Kidney epithelial cell (primary cell): ENCODE measurements at places on chromosomes 4 and X. TPM values are rescaled to one million over a fixed set of nuclear protein-coding genes. Genes with fewer than 3 reads are reported as not detected.

DNA sequence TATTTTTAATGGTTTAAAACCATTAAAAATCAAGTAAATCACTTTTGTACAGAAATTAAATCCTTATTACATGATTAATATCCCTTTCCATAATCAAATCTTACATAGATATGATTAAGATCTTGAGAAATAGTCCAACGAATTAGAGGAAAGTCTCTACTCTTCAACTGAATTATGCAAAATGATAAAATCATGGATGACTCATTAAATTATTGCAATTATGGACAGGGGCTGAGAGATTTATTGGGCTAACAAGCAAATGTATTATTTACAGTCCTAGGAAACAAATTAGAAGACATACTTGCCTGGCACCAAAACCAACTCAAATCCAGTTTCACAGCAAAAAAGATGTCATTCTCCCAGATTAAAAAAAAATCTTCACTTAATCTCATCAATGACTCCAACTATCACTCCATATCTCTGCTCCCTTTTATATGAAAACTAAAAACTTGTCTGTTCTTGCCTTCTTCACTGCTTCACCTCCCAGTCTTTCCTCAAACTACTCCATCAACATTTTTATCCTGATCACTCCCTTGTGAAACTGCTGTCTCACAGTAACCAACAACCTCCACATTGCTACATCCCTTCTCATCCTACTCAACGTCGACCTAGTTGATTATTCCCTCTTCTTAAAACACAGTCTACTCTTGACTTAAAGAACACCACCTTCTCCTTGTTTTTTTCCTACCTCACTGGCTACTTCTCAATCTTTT is 18.4 kb upstream of the DDX60 start:
- DNase-seq: no peak

ZNF280C gene
- 4.6 and 5.3 TPM in 2 replicates for total RNA-seq

DNA sequence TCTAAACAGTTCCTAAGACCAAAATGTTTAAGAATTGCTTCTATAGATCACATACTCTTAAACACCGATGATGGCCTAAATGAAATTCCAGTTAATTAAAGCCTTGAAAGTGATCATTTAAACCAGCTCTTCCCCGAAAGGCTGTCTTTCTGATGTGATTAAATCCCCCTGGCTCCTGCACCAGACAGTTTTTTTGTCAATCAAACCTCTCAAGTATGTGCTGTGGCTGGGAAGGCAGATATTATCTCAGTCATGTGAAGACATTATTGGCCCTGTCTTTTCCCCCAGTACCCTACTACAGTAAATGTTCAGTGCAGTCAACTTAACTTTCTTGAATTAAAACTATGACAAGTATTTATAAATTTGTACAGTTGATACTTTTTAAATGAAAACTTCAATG is 121.0 kb upstream of the MYOZ2 start:
- no peak for DNase-seq

- no peak for DNase-seq
These were observed 2.5 kb downstream of the PABPC1L2A start for GRCh38 chrX:73076838-73077237.

- DNase-seq: no peak
These were observed 63.7 kb upstream of the TLR2 start for GRCh38 chr4:153620352-153620751.

DNA sequence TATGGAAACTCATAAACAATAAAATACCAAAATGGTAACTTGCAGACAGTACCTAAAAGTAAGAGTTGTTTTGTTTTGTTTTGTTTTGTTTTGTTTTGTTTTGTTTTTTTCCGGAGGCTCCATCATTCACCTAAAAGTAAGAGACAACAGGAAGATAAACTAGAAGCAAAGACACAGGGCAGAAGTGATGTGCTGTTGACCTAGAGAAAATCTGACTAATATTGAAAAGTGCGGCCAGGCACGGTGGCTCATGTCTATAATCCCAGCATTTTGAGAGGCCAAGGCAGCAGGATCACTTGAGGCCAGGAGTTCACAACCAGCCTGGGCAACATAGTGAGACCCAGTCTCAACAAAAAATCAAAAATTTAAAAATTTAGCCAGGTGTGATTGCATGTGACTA is 5.6 kb upstream of the CENPC start:
- DNase-seq: no peak

DNA sequence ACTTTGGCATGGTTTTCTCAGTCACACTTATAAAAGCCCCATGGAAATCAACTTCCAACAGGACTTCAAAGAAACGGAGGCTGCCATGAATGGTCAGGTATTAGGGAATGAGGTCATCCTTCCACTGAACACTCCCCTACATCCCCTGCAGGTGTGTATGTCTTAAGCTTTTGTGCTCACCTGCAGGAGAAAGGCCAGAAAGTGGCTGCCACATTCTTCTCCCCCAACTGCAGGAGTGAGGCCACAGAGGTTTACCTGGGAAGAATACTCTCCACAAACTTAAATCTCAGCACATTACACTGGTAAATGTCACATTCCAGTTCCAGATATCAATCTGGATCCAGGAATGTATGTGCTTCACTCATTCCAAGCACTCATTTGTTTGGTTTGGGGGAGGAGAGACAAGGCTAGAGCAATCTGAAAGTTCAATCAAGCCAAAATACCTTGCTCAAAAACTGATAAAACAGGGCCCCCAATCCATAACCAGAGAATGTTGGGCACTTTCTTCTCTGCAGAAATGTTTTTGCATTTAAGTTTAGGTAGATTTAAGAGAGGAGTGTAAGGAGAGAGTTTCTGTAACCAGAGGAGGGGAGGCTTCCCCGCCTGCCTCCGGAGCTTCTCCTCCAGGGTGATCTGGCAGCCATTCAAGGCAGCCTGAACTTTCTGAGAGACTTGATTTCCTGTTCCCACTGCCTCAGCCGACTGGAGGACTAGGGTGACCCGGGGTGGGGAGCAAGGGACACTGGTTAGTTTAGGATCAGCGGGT is 15.4 kb downstream of the FAM9C start:
- DNase-seq: no peak
